Brain microvascular endothelial cell (primary cell): ENCODE measurements at places on chromosomes 16 and 17.

DNA sequence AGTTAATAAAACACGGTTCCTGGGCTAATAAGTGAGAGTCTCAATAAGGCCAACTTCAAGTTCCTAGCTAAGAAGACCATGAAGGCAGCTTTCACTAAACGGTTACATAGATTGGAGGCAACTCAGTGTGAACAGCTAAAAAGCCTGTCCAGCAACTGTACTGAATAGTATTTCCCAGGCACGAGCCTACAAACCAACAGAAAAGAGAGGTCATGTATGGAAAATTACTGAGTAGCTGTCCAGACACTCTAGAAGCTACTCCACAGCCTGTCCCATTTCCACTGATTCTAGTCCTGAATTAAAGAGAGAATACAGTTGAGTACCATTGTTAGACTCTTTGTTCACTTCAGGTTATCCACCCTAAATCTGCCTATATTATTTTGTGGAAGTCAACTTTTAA, 36.5 kb upstream of the C17orf78 start:
- no peak for DNase-seq

- no peak for DNase-seq
Measured at GRCh38 chr16:9527976-9528375, 436.5 kb downstream of the HAPSTR1 start.

DNA sequence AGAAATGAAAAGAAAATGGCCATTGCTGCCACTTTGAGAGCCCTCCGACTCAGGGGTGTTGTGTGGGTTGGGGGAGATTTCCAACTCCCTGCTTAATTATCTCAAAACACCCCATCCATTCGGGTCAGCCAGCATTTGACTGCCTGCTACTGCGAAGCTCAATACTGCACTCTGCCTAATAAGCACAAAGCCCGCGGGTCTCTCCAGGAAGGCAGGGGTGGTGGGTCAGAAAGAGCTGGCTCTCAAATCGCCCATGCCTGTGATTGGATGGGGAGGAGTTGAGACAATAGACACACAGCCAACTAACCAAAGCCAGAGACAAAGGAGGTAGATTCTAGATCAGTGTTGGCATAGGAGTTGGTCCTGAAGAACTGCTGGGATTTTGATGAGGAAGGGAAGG, 2.3 kb upstream of the XAF1 start:
- DNase-seq = no peak

- no peak for DNase-seq
Measured at GRCh38 chr16:86229866-86230656, 280.3 kb upstream of the FOXF1 start.

GRCh38 chr17:8685381-8685780, 54.9 kb upstream of the MYH10 start:
- peak; percentile 72 for DNase-seq

DNA sequence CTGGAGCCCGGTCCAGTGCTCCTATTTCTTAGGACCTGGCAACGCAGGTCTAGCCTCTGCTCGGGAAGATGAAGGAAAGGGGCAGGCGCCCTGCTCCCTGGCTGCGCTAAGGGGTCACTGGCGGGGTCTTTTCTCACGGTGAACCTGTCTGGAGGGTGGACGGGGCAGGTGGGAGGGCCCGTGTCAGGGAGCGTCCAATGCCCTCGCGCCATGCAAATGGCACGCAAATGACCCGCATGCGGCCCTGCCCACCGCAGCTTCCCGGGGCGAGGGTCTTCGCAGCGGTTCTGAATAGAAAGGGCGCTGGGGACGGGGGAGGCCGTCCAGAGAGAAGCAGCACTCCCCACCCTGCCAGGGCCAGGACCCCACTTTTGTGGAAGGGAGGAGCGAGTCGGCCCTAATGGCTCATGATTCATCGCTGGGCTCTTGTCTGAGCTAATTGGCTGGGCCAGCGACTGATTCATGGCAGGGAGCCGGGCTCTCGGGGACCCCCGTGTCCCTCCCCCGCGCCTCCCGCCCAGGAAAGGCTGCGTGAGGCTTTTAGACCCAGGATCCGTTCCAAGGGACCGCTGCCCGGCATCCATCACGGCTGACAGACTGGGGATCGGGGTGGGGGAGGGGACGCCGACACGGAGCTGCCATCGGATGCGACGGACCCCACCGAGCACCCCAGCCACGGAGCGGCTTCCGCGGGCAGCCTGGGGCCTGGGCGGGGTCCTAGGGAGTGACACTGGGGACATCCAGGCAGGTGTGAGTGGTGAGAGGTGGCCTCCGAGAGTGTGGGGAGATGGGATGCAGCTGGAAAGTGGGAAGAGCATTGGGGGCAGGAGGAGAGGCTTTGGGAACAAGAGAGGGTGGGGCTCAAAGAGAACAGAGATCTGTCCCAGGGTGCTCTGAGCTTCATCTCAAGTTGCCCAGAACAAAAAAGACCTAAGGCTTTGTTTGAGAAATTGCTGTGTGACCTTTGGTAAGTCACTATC, 25.0 kb upstream of the NGFR start:
- no peak for DNase-seq

DNA sequence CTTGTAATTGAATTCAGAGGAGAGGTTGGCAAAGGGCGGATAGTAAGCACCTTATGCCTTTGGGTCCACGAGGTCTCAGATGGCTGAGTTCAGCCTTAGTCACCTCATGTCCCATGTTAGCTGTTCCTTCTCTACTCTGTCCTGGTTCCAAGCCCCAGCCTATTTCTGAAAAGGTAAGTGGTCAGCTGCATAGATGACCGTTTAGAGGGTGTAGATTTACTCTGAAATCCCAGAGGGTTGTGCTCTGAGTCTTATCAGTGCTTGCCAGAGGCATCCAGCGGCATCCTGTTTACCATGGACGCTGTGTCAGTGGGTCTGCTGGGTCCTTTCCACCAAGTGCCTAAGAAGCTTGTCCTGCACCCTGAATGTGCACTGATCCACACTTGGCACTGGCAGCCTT, 1.9 kb downstream of the ZNF778 start:
- no peak for DNase-seq

GRCh38 chr16:28587386-28587785, 9.5 kb downstream of the SULT1A2 start:
- no peak for DNase-seq
